ENCODE measurements at places on chromosomes 6 and 20.

- no peak for DNase-seq
Observed at GRCh38 chr6:15685619-15686018, 22.8 kb upstream of the DTNBP1 start.

GRCh38 chr6:134295953-134296553, 21.9 kb downstream of the SGK1 start:
- no peak for DNase-seq

DNA sequence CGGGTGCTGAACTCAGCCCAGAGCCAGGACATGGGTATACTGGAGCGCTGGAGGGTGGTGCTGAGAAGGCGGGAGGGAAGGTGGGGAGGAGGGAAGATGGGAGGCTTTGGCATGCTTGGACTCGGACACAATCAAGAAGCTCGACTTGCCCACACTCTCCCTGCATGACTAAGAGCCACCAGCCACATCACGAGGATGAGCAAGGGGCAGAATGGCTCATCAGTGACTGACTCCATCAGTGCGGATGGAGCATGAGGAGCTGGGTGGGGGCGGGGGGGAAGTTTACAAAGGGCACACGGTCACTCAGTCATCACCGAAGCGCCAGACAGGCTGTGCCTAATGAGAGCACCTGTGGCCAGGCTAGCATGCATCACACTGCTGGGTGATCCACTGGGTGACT, 222.8 kb downstream of the KIF16B start:
- DNase-seq: no peak

GRCh38 chr6:33740204-33740608, 6.5 kb downstream of the IP6K3 start:
- no peak for DNase-seq

DNA sequence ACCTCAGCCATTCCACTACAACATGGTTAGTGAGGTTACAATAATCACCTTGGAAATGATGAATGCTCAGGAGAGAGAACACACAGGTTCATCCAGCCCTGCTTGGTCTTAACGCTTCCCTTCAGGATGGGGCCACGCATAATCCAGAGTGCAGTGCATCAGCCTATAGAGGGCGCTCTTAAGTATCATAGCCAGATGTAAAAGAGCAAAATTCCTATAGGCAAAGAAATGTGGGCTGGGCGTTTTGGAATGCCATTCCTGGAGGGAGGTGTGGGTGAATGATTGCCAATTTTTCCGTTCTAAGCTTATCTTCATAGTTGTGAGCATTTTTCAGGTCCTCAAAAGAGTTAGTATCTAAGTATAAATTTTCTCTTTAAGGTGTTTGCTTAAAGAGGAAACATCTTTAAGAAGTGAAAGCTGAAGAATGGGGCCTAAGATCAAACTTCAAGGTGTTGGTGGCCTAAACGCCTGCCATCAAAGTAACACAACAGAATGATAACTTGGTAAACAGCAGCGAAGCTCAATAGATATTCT, 1.8 kb downstream of the RIPOR2 start:
- DNase-seq: no peak

DNA sequence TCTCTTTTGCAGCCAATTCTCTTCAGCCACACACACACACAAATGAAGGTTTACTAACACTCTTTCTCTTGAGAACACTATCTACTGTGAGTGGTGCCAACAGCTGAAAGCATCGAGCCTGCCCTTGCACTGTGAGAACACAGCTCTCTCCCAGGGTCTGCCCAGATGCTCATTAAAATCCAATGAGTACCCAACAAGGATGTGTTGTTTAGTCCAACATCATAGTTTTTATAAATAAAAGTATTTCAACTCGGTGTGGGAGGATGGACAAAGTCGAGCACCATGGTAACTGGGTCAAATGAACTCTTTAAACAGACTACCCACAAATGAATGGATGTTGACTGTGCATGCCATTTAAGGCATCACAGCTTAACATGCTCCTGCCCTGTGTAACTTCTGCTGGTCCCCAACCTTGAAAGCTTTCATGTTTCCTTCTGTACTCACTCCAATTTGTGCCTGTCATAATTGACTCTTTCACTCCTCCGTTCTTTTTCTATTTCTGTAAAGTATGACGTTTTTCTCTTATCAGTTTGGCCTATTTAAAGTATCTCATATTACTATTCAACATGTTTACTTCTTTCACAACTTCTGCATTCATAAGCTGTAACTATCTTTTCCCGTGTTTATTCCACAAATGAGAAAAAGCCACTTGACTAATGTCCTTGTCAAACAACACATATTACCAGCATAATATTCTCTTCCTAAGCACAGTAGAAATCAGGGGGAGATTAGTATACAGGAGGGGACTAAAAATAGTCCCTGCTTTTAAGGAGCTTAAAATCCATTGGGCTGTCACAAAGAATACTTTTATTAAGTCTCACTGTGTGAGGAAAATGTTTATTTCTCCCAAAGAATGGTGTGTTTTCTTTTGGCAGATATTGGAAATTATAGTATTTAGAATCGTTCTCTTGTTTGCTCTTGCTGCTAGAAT, 215.4 kb downstream of the RFPL4B start:
- DNase-seq: no peak

- no peak for DNase-seq
Observed at GRCh38 chr6:47098570-47098993, 56.5 kb upstream of the ADGRF1 start.

DNA sequence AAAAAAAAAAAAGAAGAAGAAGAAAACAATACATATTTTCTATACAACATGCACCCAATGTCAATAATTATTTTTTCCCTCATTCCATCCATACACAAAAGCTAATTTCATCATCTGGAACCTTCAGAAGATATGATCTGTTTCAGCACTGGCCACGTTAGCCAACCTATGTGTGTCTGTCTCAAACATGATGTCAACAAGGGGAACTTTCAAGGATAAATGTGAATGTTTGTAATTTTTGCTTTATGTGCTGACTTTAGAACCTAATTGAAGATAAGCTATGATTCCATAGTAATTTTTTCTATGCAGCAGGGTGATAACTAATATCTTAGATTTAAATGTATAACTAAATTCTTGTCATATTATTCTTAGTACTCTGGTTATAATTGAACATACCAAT, 37.9 kb downstream of the IPCEF1 start:
- DNase-seq: no peak

GRCh38 chr20:61371501-61372136, 119.6 kb downstream of the CDH4 start:
- no peak for DNase-seq

DNA sequence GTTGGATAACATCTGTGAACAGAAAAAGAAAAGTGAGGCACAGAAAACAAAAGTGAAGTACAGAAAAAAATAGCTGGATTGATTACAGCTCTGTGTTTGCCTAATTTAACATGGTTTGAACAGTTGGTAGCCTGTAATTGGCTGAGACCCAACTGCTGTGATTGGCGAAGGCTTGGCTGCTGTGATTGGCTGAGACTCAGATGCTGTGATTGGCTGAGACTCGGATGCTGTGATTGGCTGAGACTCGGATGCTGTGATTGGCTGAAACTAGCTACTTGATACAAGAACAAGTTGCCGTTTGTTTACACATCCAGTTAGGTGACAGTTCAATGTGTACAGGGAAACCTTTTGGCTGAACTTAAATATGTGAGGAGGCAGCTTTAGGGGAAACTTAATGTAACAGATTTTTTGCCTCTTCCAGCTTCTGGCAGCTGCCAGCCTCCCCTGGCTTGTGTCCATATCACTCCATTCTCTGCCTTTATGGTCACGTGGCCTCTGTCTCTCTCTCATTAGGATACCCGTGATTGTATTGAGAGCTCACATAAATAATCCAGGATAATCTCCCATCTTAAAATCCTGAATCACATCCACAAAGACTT, 223.4 kb upstream of the FOXA2 start:
- DNase-seq: no peak

GRCh38 chr6:69044534-69044933, 409.5 kb downstream of the ADGRB3 start:
- no peak for DNase-seq

GRCh38 chr20:3658019-3658715, 5.0 kb downstream of the GFRA4 start:
- DNase-seq: no peak

- DNase-seq: no peak
Observed at GRCh38 chr6:121319112-121319553, 15.1 kb downstream of the TBC1D32 start.

DNA sequence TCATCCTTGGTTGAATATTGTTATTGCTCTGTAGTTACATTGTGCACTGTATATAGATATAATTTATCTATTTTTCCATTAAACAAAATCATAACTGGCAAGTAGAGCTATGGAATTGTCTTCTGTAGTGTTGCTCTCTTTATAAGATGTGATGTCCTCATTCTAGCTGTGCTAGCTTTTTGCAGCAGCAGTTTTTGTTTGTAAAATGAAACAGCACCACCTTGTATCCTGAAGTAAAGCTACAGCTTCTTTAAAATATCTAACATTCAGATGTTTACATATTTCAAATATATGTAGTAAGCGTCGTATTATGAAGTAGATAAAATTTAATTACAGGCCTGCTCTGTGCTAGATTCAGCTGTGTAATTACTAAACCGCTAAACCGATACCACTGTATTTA, 328.8 kb upstream of the MANEA start:
- peak; percentile 16 for DNase-seq

- DNase-seq: no peak
Observed at GRCh38 chr20:1334761-1335160, 5.8 kb upstream of the SDCBP2 start.

DNA sequence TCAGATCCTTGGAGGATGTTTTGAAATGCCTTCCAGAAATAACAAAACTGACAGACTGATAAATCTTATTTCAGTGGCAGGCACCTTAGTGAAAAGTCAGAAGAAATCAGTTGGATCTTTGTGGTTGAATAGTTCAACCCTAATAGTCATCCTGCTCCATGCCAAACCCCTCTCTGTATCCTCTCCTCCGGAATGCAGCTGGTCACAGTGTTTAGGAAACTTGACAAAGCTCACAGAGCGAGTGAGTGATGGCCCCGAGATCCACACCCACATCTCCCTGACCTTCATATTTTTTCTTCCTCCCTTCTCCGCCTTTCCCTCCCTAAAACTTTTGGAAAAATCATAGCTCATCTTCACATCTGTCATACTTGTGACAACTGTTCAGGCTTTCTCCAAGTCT, 464.8 kb upstream of the CDH4 start:
- DNase-seq: no peak

- DNase-seq: no peak
Observed at GRCh38 chr20:12016291-12016690, 98.6 kb downstream of the BTBD3 start.

DNA sequence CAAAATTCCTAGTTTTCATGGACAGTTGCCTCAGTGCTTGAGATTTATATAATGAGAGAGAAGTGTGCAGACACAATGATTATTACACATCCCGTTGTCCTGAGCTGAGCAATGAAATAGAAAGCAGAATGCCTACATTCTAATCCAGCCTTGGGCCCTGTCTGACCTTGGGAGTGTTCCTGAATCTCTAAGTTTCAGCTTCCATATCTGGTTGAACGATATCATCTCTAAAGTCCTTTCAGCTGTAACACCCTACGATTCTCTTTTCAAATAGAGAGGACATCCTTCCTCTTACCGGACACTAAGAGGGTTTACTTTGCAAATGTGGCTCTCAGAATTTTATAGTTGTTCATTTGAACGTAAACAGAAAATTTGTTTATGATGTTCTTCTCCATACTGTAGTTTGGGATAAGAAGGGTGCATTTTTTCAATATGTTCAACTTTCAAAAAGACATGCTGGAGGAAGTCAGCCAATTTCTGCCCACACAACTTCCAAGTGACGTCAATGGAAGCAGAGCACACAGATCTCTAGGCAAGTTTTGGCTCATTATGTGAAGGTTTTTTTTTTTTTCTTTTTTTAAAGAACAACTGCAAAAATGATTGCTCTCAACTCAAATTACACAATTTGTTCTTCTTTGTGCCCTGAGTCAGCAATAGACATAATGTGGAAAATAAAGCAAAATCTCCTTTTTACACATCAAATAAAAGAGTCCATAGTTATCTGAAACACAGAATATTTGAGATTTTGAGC, 50.4 kb downstream of the PDE7B start:
- DNase-seq: no peak

GRCh38 chr6:131250122-131250521, 114.9 kb downstream of the AKAP7 start:
- no peak for DNase-seq

- DNase-seq: no peak
Observed at GRCh38 chr6:43459535-43459934, 4.2 kb upstream of the DLK2 start.

- no peak for DNase-seq
Observed at GRCh38 chr6:74507649-74508048, 698.2 kb downstream of the COL12A1 start.

- no peak for DNase-seq
Observed at GRCh38 chr6:96947055-96947454, 22.5 kb downstream of the KLHL32 start.

DNA sequence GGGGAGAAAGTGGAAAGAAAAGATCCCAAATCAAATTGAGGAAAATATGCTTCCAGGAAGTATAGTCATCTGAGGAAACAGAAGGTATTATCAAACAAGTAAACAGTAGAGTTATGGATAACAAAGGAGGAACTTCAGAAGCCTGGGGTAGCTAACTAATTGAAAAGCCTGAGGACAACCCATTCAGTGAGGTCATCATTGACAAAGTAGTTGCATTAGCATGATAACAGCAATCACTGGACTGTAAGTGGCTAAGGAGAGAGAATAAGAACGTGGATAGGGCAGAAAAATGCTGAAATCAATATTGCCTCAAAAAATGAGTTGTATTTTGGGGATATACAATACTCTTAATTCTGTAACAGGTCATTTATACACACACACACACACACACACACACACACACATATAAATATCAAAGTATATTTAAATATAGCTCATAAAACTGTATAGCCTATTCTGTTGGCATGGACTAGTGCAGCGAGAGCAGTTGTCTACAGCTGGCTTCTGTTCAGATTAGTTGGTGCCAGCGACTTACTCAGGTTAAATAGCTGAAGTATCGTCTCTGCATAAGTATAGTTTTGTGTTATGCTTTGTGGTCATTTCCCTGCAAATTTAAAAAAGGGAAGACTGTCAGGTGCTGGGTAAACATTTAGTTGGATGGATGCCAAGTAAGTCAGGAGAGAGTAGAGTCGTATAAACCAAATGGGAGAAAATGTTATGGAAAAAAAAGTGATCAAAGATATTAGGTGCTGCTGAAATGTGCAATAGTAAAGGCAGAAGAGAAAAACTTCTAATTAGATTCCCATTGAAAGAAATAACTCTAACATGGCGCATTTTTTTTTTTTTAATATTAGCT, 33.8 kb upstream of the CTAGE9 start:
- no peak for DNase-seq

Data from NCI-H2081 treated with DMSO at 0.1 percent for 48 hours (cell line).